Activated CD8-positive, alpha-beta memory T cell treated with anti-CD3 and anti-CD28 coated beads for 48 hours (primary cell): ENCODE measurements at places on chromosomes 4 and X.

DNA sequence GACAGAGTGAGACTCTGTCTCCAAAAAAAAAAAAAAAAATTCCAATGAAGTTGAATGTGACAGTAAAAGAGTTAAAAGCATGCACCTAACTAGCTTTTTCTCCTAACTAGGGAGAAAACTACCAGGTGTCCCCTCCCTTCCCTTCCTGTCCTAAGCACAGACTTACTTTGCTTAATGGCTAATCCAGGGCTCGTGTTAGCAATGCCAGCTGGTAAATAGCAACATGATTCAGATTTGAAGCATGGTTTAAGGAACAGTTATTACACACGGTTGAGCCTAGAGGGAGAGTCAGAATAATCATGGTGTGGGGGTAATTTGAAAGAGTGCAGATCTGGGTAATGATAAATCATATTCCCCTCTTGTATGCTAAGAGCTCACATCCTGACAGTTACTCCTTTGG is 338.3 kb downstream of the STIM2 start:
- DNase-seq, result no peak

DNA sequence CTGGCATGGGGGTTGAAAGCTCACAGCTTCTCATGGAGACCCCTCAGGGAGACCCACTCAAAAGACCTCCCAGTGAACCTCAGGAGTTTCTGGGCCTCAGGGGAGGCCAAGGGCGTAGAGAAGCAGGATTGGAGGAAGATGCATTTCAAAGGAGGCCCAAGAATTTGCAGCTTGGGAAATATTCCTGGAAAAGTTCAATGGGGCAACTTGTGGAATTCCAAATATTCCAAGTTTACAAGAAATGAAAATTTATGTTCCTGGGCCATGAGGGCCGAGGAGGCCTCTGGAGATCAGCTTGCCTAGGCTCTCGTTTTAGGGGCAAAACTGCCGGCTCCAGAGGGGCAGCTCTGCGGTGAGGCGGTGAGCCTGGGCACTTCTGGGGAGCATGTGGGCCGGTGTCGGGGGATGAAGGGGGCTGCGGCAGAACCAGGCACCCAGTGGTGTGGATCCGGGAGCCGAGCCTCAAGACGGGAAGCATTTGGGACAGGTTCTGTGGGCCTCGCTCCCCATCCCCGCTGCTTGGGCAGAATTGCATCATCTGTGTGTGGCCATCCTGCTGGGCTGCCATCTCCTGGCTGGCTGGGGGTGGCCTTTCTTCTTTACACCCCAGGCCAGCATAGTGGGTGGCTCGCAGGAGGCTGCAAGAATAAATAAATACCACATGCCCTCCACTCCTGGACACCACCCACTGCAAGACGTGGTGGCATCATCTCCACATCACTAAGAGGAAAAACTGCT is 54.6 kb upstream of the GPR78 start:
- DNase-seq, result no peak

- no peak for DNase-seq
Observed at GRCh38 chr4:151012820-151013219, 2.3 kb downstream of the LRBA start.

- DNase-seq, result no peak
Observed at GRCh38 chr4:39256436-39256835, 74.1 kb downstream of the WDR19 start.

DNA sequence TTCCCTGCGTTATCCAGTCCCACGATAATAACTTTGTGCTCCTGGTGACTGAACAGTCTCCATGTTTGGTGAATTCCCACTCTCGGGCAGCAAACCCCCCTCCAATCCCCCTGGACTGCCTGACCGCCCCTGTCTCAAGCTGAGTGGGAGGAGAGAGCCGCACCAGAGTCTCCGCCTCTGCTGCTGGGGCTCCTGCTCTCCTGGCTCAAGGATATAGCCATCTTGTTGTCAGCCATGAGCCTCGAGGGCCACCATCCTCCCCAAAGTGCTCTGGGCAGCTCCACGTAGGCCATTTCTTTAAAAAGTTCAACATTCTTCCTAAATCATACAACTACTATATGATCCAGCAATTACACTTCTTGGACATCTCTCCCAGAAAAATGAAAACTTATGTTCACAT is 49.3 kb upstream of the PGRMC1 start:
- no peak for DNase-seq

DNA sequence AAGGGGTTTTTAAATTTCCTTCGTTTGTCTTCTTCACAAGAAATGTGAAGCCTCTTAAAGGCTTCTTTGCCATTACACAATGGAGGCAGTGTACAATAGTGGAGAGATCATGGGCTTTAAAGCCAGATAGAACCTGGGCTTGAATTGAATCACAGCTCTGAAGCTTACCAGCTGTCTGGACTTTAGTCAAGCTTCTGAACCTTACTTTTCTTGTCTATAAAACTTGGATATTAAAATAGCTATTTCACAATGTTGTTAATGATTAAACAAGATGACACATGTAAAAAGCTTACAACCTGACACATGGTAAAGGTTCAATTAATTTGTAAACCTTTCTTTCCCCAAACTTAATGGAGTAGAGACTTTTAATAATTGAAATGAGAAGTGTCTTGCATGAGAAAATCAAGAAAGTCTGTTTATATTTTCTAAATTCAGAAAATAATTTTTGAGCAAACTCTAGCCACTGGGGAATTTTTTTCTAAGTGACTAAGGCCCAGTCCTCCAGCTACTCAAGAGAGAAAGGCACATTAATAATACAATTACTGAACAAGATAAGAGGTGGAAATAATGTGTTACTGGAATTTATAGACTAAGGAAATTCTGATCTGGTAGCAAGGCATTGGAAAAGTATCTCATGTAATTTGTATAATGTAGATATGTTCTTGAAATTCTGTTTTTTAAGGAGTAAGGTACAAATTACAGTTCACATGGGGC is 21.7 kb upstream of the TBC1D8B start:
- DNase-seq, result no peak

DNA sequence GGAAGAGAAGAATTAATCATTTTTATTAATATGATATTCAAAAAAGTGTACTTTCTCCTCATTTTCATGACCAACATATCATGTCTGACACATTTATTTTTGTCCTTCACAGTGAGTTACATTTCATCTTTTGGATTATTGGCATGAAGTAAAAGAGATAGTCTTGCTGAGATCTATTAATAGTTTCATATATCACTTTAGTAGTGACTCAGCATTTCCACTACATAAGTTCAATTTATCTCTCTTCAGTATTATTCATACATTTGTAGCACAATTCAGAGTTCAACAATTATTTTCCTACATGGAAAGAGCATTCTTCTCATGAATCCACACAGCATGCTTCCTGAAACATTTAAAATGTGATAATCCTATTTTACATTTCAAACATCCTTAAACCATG is 1461.1 kb downstream of the TECRL start:
- no peak for DNase-seq

GRCh38 chr4:139315221-139315675 is 13.0 kb upstream of the NDUFC1 start:
- no peak for DNase-seq

- no peak for DNase-seq
Observed at GRCh38 chr4:153154007-153154975, 50.0 kb upstream of the TRIM2 start.

DNA sequence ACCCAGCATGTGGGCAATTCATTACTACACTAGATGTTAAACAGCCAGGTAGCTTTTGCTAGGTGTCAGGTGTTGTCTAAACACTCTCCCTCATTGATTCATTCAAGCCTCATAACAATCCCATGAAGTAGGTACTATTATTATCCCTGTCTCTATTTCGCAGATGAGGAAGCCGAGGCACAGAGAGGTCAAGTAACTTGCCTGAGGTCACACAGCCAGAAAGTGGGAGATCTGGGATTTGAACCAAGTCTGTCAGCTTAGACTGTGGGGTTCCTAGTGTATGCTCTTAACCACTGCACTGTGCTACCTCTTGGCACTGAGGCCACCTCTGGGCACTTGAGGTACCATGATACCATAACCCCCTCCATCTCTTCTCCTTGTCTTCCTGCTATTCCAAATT is 17.4 kb upstream of the XPNPEP2 start:
- DNase-seq, result no peak

- no peak for DNase-seq
Observed at GRCh38 chr4:24722026-24722568, 73.3 kb upstream of the SOD3 start.

GRCh38 chr4:25786497-25787065 is 76.2 kb downstream of the SEL1L3 start:
- DNase-seq, result no peak

DNA sequence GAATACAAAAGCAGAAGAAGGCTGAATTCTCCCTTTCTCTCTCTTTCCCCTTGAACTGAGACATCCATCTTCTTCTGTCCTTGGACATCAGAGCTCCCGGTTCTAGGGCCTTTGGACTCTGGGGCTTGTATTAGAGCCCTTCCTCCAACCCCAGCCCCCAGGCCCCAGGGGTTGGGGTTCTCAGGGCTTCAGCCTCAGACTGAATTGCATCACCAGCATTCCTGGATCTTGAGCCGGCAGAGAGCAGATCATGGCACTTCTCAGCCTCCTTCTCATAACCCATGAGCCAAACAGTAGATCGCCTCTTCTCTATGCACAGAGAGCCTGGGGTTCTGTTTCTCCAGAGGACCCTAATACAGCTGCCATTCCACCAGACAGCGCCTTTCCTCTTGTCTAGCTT is 25.3 kb upstream of the CLDN24 start:
- DNase-seq, result no peak

DNA sequence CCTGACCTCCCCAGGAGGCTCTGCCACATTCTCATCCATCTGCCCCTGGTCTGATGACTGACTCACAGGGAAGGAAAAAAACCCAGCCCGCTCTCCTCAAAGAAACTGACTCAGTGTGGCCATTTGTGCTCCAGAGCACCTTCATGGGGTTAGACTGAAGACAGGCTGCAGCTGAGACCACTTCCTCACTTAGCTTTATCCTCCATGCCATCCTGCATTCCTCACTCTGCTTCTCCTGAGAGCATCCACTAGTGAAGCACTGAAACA is 35.9 kb upstream of the HPSE start:
- DNase-seq, result no peak

- no peak for DNase-seq
Observed at GRCh38 chr4:187436251-187436650, 559.3 kb upstream of the ZFP42 start.

DNA sequence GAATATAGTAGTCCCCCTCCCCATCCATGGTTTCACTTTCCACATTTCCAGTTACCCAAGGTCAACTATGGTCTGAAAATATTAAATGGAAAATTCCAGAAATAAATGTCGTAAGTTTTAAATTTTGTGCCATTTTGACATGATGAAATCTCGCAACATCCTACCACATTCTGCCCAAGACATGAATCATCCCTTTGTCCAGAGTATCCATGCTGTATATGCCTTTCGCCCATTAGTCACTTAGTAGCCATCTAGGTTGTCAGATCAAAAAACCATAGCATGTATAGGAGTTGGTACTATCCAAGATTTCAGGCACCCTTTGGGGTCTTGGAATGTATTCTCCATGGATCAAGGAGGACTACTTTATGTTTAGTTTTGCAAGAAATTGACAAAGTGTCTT is 8.3 kb downstream of the PRRG1 start:
- no peak for DNase-seq

DNA sequence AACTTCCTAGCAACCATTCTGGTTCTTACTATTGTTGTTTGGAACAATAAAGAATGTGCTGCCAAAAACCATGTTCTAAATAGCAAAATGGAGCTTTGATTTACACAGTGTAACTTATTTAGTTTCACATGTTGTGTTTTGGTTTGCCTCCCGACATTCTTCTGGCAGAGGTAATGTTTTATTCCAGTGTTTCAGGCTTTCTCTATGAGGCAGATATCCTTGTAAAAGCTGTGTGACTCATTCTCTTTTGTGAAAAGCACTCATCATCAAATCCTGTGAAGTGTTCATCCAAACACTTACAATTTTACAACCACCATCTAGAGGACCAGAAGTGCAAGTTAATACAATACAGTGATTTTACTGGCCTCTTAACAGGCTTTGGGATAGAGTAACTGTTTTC is 219.0 kb upstream of the GIMD1 start:
- no peak for DNase-seq

GRCh38 chr4:15352524-15352923 is 75.3 kb upstream of the C1QTNF7 start:
- DNase-seq, result no peak

GRCh38 chr4:182812916-182813315 is 104.3 kb downstream of the DCTD start:
- no peak for DNase-seq

- no peak for DNase-seq
Observed at GRCh38 chrX:110671068-110671803, 124.4 kb downstream of the CHRDL1 start.

DNA sequence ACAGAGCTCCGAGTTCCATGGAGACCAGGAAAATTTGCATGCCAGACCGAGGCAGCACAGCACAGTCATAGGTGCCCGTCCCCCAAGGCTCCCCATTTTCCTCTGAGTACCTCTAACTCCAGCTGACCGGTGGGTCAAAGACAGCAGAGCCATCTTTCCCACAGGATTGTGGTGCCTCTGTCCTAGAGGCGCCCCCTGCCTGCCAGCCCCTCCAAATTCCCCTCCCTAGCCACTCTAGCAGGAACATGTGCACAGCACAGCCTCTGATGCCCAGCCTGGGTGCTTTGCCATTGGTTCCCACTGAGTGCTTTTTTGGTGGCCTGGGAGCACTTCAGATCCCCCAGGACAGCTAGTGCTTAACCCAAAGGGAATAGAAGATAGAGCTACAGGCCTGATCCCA is 368.5 kb upstream of the PABPC5 start:
- no peak for DNase-seq

GRCh38 chrX:25158635-25159034 is 142.9 kb upstream of the ARX start:
- DNase-seq, result no peak

GRCh38 chrX:65035446-65035770 is 59.2 kb upstream of the ZC4H2 start:
- DNase-seq, result no peak

DNA sequence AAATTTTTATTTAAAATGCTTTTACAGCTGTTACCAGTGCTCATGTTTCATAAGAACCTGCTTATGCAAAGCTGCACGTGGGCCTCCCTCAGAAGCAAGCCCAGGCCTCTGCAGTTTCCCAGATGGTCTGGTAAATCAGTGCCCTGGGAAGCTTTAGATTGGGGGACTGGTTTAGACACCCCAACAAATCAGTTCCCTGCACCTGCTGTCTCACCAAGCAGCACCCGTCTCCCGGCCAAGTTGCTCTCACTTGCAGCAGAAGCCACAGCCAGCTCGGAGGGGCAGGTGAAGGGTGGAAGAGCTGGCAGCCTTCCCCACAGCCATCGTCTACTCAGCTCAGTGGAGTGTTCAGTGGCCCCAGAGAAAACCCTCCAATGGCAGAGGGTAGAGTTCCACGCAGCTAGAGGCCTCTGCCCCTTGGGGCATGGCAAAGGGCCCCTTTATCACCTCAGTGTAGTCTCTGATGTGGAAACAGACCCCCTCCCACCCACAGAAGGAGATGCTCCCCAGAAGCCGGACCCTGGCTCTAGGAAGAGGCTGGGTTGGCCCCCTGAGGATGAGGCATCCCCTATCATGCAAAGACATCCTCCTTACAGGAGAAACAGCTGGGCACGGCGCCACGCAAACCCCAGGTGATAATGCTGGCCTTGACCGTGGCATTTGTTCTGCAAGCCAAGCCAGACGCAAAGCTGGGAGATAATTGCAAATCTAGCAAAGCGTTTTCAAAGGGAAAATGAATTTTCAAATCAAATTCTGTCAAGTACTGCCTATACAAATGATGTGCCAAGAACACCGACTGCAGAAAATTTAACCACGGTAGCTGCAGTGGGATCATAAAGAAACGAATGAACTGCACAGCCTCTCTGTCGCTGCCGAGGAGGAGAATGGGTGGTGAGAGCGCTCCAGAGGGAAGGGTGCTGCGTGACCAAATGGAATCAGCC is 51.9 kb downstream of the ZFYVE28 start:
- no peak for DNase-seq

- DNase-seq, result no peak
Observed at GRCh38 chr4:10504570-10505179, 47.4 kb upstream of the ZNF518B start.
